A549 (cell line): ENCODE measurements at places on chromosomes 1 and 21.
A peak's percentile ranks its signal among the peaks of the same experiment; 100 is the strongest.

DNA sequence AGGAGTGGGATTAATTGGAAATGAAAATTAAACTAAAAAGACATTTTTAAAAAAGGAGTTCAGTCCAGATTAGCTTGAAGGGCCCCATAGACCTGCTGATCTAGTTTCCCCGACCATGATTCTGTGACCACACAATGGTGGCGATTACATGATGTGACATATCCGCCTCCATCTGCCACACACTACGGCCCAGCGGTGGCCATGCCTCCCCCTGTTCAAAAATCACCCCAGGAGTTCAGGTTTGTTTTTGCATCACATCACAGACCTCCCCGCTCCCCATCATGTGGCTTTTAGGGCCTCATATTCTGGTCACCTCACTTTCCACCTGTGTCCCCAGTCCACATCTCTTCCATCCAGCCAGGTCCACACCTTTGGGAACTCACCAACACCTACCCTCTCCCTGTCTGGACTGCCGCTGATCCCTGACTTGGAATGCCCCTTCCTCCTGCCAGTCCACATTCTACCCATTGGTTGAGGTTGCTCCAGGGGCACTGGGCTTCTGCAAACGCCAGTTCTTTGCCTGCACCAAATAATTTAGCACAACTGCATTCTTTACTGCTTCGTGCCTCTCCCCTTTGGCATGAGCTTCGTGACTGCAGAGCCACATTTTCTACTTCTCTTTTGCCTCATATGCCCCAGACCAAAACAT, 38.9 kb downstream of the CD247 start:
- DNase-seq, result no peak

GRCh38 chr1:173410794-173411236, 66.3 kb upstream of the PRDX6 start:
- DNase-seq, result no peak

- DNase-seq, result peak; percentile 46
Observed at GRCh38 chr1:54934869-54935268, 45.6 kb upstream of the TMEM61 start.

- DNase-seq, result no peak
Observed at GRCh38 chr1:5977494-5978444, 14.5 kb downstream of the NPHP4 start.

DNA sequence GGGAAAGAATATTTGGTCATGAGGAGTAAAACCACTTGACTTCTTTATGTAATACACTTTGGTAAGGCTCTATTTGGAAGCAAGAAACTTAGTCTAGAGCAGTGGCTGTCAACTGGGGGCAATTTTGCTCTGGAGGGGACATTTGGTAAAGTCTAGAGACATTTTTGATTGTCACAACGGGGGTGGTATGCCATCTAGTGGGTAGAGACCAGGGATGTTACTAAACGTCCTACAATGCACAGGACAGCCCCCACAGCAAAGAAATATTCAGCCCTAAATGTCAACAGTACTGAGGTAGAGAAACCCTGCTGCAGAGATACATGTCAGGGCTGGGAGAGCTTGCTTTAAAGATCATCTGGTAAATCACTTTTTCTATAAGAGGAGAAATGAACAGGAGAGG, 13.5 kb downstream of the FUCA1 start:
- DNase-seq, result no peak

DNA sequence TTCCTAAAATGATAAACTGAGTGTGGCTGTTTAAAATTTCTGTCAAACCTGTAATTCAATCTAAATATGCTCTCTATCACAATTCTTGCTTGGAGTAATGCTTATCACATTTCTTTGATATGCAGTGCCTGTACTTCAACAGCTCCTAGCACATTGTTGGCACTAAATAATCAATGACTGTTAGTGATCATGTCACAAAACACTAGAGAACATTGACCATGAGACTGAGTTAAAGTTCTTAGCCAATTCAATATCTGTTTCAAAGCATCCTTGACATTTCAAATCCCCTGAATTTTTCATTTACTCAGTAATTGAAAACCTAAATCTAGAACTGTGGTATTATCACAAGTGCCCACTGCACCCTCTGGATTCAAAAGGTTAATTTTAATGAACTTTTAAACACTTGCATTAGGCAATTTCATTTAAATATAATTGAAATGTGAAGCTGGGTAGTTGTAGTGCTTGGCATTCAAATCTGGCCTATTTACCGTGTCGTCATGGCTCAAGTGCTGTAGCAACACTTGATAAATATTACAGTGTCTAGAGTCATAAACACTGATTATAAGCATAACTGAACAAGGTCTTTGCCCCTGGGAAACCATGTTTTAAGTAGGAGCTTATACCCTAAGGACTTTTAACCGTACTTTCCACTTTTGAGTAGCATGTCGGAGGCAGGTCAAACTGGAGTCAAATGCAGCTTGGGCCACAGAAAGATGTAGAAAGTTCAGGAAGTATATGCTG, 143.6 kb downstream of the LRRC7 start:
- DNase-seq, result no peak

- no peak for DNase-seq
Observed at GRCh38 chr1:30765556-30766434, 8.2 kb upstream of the LAPTM5 start.

- DNase-seq, result no peak
Observed at GRCh38 chr1:29525941-29526340, 289.6 kb downstream of the PTPRU start.

DNA sequence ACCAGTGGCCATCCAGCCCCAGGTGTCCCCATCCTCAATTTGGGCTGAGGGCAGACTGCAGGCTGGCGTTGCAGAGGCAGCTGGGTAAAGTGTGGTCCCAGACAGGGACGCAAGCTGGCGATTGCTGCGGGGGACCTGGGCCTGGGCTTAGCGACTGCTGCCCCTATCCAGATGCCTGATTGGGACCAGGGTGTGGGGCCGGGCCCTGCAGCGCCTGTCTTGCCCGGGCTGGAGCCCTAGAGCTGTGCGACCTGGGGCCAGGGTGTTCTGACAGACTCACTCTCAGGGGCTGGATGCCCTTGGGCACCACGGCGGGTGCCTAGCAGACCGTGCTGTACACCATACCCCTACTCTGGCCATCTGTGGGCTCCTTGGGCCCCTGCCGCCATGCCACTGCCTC, 16.2 kb upstream of the FAAP20 start:
- no peak for DNase-seq

- peak; percentile 47 for DNase-seq
Observed at GRCh38 chr1:51627672-51628071, 10.8 kb downstream of the OSBPL9 start.

- DNase-seq, result no peak
Observed at GRCh38 chr1:154497026-154497806, 4.8 kb upstream of the TDRD10 start.

DNA sequence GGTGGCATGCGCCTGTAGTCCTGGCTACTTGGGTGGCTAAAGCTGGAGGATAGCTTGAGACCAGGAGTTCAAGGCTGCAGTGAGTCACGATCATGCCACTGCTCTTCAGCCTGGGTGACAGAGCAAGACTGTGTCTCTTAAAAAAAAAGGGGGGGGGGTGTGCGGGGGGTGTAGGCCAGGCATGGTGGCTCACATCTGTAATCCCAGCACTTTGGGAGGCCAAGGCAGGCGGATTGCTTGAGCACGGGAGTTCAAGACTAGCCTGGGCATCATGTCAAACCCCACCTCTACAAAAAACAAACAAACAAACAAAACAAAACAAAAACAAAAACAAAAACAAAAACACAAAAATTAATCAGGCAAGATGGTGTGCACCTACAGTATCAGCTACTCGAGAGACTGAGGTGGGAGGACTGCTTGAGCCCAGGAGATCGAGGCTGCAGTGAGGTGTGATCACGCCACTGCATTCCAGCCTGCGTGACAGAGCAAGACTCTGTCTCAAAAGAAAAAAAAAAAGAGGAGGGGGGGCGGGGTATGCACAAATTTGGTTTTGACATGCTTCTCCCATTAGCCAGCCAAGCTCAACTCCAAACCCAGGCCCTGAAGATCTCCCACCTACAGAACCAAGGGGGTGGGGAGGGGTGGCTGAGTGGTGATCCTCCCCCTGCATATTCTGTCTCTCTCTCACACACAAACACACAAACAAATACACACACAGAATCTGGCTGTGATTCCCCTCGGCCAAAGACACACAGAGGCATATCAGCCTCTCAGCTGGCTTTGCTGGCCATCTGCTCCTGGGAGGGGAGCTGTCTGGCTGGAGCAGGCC, 3.1 kb downstream of the PTAFR start:
- DNase-seq, result no peak

DNA sequence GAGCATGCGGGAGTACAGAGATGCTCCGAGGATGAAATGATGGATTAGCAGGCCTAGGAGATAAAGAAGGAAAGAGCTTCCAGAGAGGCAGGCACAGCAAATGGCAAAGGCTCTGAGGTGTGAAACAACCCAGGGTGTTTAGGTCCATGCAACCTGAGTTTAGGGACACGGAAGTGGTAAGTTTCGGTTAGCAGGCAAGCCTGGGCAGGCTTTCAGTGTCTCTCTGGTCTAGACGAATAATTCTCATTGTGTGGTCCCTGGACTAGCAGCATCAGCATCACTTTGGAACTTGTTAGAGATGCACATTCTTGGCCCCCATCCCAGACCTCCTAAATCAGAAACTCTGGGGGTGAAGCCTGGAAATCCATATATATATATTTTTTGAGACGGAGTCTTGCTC, 18.6 kb downstream of the NKAIN1 start:
- no peak for DNase-seq

DNA sequence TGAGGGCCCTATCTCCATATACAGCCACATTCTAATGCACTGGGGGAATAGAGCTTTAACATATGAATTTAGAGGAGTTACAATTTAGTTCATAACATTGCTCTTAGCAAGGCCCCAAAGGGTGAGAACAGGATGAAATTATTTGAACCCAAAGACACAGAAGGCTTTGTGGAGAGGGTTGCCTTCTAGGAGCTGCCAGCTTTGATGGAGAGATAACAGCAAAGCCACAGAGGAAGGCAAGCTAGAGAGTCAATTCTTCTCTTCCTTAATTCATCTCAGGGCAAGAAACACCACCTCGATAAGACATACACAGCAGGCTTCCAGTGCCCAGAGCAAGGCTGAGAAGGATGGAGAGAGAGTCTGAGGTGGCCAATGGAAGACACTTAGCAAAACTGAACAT, 94.8 kb upstream of the TMPRSS15 start:
- DNase-seq, result no peak

GRCh38 chr1:4794020-4794780, 139.8 kb downstream of the AJAP1 start:
- no peak for DNase-seq

DNA sequence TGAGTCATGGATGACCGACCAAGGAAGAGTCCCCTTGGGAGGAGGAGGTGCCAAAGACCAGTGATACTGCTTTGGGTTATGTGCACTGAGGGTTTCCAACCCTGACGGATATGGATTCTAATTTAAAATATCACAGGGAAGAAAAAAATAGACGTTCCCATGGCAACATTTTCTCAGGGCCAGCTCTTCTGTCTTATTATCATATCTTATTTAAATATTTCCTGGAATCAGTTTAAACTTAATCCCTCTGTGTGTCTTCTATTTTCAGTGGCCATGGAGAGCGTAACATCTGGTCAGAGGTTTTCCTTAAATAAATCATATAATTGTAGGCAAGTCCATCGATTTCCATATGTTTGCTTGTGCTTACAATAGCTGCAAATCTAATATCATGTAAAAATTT, 205.4 kb upstream of the FMN2 start:
- DNase-seq, result no peak

DNA sequence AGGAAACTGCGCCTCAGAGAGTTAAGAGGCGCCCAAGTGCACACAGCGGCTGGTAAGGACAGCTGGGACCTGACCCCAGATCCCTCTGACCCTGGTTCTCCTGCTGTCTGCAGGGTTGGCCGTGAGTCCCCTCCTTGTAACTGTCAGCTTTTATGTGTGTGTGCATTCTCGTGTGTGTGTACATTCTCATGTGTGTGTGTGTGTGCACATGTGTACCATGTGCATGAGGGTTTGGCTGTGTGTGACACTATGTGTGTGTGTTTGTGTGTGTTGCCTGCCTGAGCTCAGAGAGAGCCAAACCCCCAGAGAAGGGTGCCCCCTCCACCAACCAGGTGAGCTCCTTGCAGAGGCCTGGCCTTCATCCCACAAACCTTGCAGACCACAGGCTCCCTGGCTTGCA, 25.9 kb upstream of the EFHD2 start:
- DNase-seq, result no peak

DNA sequence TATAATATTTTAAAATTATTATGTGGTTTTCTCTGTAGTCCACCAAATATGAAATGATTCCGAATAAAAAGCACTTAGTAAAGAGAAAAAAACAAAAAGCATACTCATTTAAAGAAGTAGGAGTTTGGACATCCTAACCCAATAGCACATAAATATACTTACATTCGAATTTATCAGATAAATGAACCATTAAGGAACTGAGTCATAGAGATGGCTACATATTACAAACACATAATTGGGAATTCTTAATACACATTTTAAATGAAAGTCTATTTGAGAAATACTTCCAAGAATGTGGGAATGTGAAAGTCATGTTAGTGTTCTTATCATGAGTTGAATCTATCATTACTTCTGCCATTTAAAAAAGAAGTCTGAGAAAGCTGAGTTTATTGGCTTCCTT, 75.0 kb downstream of the USP24 start:
- no peak for DNase-seq

- no peak for DNase-seq
Observed at GRCh38 chr1:185377831-185378230, 60.8 kb upstream of the IVNS1ABP start.

- DNase-seq, result no peak
Observed at GRCh38 chr21:15895142-15896106, 165.6 kb downstream of the USP25 start.

- DNase-seq, result no peak
Observed at GRCh38 chr1:113479713-113480676, 89.7 kb downstream of the MAGI3 start.

DNA sequence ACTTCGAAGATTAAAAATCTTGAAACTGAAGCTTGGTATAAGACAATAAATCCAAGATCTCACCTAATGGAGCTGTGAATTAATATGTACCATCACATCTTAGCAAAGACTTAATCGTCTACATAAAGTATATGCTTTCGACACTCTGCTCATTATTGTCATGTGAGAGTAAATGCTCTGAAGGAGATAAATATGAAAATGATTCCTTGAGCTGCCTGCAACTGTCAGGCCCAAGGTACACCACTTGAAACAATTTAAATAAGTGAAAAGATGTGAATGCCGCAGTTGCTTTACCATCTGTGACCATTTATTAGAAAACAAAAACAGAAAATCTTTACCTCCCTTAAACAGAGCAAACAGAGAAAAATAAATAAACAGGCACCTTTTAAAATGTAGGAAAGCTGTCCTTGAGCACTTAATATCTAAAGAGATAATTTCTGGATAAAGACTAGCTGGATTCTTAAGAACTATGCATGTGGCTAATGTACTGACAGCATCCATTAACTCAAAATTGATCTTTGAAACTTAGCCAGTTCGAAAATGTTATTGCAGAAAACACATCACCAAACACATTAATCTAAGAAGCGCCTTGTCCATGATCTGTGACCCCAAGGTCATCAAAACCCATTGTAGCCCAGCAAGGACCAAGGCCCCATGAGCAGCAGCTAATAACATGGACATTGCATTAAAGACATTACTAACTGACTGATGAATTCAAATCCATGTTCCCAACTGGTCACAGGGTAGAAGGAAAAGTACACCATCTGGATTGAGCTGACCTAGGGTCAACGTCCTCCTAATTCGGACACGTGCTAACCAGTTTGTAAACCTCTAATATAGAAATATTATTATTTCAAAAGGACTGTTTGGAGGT, 18.3 kb upstream of the KRTAP7-1 start:
- DNase-seq, result no peak
